Retina (tissue), 1 donor: ENCODE measurements at places on chromosomes 1 and 21.

- no peak for DNase-seq
These were observed 89.6 kb downstream of the AK5 start for GRCh38 chr1:77371396-77371795.

GRCh38 chr1:5980314-5981008 lies 11.8 kb downstream of the NPHP4 start:
- peak; percentile 36 for DNase-seq

GRCh38 chr1:58924821-58925220 lies 141.0 kb upstream of the JUN start:
- no peak for DNase-seq

DNA sequence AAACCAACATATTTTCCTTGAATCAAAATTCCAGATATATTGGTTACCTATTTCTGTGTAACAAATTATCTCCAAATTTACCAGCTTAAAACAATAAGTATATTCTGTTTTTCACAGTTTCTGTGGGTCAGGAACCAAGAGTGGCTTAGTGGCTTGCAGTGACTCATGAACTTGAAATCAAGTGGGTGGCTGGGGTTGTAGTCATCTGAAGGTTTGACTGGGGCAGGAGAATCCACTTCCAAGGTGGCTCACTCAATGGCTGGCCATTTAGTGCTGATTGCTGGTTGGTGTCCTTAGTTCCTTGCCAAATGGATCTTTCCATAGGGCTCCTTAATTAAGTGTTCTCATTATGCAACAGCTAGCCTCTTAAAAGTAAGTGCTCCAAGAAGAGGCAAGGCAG lies 43.8 kb downstream of the ALG14 start:
- no peak for DNase-seq

DNA sequence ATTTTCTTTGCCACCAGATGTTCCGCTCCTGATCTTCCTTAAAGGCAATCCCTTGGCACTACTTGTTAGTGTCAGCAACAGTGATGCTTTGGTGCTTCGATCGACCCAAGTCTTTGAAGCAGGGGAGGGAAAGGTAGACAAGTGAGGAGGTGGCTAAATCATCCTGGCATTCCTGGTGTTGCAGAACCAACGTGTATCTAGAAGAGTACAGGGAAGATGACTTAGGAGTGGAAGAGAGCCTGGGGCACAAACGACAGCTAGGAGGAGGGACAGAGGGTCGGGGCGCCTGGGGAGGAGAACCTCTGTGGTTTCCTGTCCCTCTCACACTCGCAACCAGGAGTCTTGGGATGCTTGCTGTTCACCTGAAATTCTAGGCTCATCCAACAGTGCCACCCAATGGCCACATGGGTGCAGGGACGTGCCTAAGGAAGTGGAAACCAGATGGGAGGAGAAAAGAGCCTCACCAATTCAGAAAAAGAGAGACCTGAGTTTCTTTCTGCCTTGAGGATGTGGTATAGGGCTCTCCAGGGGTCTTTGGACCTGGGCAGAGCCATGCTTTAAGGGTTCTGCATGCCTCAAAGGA lies 9.5 kb upstream of the KCNA2 start:
- DNase-seq = peak; percentile 78

DNA sequence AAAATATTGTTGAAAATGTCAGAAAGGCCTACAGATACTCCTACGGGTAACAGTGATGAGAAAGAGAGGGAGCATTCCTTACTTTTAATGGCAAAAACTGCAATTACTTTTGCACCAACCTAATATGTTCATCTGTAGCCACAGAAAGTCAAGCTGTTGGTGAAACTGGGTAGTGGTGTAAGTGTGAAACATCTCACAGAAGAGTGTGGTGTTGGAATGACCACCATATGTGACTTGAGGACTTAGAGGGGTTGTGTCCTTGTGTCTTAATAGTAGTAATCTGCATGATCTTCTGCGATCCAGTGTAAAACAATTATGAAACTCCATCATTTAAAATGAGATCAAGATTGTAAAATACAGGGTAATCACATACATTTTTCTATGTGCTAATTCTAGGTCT lies 320.7 kb downstream of the ADGRL2 start:
- no peak for DNase-seq

DNA sequence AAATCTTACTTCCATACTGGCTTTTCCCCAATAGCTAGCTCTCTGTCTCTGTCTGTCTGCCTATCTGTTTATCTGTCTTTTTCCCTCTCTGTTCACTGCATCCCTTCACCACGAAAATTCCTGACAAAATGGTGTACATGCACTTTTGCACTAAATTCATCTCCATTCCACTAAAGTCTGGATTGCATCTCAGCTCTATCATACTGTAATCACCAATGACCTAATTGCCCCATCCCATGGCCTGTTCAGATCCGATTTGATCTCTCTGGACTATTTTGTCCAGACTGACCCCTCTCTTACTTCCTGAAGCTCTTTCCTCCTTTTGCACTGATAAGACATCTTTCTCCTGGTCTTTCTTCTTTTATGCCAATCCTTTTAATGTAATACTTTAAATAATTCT lies 112.5 kb upstream of the USH2A start:
- DNase-seq = no peak

- DNase-seq = no peak
These were observed 45.7 kb downstream of the RAP1GAP start for GRCh38 chr1:21623410-21623961.

- no peak for DNase-seq
These were observed 35.7 kb upstream of the EPS8L3 start for GRCh38 chr1:109799445-109799844.

DNA sequence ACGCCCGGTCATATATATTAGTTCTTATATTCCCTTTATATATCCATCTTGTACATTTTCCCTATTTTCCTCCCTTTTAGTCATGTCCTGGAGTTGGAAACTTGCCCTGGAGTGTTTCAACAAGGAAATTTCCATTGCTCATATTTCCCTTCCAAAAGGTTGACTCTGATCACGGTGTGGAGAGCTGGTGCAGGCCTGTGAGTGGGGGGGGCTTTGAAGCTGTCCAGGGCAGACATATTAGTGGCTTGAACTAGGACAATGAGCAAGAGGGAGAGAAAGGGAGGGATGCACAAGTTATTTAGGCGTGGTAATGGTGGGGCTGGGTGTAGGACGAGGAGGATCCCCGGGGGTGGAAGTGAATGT lies 30.4 kb upstream of the TMEM61 start:
- no peak for DNase-seq

DNA sequence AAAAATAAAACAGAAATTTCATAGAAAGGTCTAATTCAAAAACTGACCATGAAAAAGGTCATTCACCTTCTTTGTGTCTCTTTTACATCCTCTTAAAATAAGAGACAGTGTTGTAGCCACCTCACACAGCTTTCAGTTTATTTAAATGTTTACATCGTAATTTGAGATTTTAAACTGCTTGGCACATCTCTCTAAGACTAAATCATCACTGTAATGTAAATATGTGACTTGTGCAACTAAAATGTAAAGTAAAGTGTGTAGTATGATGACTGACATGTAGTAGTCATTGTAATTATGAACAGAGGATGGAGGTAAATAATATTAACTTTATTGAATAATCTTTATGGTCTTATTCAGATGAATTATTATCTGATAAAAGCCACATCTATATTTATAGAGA lies 283.9 kb downstream of the KCNT2 start:
- no peak for DNase-seq

GRCh38 chr1:182614796-182615454 lies 10.7 kb upstream of the RGS16 start:
- DNase-seq = peak; percentile 93

DNA sequence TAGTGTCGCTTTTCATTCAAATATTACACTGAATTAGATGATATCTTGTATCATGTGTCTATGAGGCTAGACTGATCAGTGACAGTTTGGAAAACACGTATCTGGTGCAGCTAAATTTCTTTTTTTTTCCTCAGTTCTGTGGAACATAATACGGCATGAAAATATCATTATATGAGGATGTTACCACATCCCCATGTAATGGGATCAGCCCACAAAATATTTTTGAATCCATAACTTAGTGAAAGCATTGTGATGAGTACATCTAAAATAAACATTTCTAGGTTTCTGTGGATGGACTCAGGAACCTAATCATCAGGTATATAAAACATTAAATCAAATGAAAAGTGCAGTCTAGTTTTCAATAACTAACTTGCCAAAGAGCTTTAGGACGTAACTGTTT lies 356.3 kb downstream of the USP25 start:
- no peak for DNase-seq

DNA sequence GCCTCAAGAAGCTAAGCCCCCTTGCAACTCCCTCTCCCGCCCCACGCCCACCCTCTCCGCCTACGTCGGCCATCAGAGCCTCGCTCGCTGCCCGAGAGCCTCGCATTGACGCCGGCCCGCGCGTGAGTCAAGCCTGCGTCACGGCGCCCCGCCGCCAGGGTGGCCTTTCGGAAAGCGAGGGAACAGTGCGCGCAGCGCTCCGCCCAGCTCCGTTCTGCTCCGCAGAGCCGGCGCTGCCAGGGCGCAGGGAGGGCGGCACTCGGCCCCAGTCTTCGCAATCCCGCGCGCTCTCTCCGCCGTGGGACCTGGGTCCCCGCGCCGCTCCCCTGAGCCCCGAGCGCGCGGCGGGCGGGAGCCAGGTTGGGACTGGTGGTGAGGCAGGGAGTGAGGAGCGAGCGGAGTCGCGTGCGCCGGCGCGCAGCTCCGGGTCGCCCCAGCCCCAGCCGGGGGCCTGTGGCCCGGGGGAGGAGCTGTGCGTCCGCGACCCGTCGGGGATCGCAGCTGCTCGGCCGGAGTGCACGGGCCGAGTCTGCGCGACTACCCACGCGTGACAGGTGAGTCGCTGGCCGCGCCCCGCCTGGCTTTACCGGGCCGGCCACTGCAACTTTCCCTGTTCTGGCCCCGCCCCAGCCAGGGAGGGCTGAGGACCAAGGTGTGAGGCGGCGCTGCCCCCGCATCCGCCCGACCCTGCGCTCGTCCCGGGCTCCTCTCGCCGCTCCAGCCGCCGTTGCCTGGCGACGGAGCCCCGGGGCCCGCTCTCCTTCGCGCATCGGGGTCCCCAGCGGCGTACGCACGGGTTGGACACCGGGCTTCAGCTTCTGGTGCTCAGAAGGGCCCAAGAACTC lies at the start of gene SLC6A17:
SLC6A17 (plus strand) TSS at position 165 of the 845 bp plus-strand sequence. CDS start 16,436 bp downstream, outside the sequence.
- peak; percentile 73 for DNase-seq

DNA sequence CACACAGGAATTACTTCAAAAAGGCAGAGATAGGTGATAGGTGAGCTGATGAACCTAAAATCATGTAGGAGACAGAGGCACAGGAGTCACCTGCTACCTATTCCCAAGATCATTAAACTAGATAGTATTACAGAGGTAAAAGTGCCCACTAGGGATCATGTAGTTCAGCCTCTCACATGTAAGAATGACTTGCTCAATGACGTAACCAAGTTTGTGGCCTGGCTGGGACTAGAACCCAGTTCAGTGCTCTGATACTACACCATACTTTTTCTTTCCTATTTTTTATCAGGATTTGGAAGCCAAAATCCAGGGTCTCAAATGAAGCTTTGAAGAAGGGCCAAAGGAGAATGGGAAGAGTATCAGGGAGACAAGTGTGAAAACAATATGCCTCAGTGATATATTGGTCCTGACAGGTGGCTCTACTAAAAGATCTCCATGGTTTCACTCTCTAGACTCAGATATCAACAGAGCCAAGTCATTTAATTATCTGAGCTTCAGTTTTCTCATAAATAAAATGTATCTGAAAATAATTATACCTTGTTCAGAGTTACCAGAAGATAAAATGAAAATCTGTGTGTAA lies 87.3 kb upstream of the SLFNL1 start:
- no peak for DNase-seq

- DNase-seq = no peak
These were observed 37.8 kb downstream of the DRAM2 start for GRCh38 chr1:111101854-111102642.

- no peak for DNase-seq
These were observed 437.2 kb upstream of the DAB1 start for GRCh38 chr1:57860931-57861565.

- no peak for DNase-seq
These were observed 55.9 kb upstream of the SOX13 start for GRCh38 chr1:204017032-204017431.

DNA sequence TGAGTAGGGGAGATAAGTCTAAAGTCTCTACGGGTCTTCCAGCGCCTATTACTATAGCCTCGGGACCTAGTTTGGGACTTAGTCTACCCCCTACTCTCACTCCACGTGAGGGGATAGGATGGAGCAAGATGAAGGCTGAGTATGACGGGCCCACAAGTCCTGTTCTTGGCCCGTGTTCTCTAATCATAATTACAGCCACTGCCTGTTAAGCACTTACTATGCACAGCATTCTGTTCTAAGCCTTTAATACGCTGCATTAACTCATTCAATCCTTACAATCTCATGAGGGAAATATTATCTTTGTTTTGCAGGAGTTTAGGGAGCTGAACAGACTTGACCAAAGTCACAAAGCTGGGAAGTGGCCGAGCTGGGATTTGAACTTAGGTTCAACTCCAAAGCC lies 23.9 kb upstream of the EPB41 start:
- DNase-seq = no peak

- no peak for DNase-seq
These were observed 21.6 kb upstream of the ABCA4 start for GRCh38 chr1:94142583-94142982.

DNA sequence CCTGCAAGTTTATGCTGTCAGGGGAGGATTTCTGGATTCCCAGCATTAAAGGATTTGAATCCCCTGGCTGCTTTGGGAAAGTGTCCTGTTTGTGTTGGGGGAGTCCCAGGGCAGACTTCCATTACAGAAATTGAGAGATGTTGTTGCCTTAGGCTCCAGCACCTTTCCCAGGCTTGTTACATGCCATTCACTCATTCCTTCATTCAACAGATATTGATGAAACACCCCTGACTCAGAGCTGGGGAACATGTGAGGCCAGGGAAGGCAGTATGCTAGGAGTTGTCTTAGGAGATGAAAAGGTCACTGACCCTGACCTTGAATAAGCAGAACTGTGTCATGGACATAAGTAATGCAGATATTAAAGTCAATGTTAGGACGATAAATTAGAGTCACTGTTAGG lies 161.7 kb downstream of the NTMT2 start:
- DNase-seq = no peak

GRCh38 chr1:4176841-4177240 lies 276.8 kb upstream of the C1orf174 start:
- DNase-seq = no peak

GRCh38 chr1:18580047-18580446 lies 50.6 kb upstream of the PAX7 start:
- DNase-seq = no peak

GRCh38 chr21:42538479-42539275 lies 25.0 kb downstream of the SLC37A1 start:
- DNase-seq = no peak

GRCh38 chr1:248622570-248623001 lies 12.3 kb downstream of the OR2T11 start:
- no peak for DNase-seq

DNA sequence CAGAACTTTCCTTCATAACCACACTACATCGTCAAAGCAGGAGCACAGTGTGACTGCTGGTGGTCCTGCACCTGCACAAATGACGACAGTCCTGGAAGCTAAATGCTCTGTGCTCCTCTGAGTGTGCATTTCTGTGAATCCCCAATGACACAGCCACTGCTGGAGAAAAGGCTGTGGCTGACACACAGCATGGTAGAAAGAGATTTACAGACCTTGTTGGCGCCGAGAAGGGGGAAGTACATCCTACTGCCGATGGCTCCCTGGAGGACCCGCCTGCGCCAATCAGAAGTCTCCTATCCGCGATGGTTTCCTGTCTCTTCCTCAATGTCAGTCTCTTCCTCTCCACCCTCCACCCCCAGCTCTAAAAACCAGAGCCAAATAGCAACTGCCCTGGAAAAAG lies 115.4 kb upstream of the RAB4A start:
- no peak for DNase-seq
